ENCODE measurements at places on chromosomes 3 and 15. TPM values are rescaled to one million over a fixed set of nuclear protein-coding genes. Genes with fewer than 3 reads are reported as not detected.

GRCh38 chr15:41928637-41929620 is 35.1 kb upstream of the SPTBN5 start:
- ATAC-seq, result no peak

GRCh38 chr3:95474338-95474737 is 1340.1 kb upstream of the EPHA6 start:
- ATAC-seq, result no peak

DNA sequence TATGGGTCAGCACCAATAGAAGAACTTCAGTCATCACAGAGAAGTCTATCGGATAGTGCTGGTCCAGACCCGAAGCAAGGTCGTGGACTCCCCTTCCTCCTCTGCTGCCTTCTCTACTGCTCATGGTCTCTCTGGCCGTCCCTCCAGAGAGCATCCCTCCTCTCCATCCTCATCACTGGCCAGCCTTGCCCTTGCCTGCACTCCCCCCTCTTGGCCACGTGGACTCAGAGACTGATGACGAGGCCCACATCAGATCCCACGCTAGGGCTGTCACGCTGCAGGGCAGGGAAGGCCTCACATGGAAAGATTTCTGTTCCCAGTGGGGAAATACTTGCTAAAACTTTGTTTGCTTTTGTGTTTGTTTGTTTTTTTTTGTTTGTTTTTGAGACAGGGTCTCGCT is 35.3 kb downstream of the IGDCC3 start:
- no peak for ATAC-seq

DNA sequence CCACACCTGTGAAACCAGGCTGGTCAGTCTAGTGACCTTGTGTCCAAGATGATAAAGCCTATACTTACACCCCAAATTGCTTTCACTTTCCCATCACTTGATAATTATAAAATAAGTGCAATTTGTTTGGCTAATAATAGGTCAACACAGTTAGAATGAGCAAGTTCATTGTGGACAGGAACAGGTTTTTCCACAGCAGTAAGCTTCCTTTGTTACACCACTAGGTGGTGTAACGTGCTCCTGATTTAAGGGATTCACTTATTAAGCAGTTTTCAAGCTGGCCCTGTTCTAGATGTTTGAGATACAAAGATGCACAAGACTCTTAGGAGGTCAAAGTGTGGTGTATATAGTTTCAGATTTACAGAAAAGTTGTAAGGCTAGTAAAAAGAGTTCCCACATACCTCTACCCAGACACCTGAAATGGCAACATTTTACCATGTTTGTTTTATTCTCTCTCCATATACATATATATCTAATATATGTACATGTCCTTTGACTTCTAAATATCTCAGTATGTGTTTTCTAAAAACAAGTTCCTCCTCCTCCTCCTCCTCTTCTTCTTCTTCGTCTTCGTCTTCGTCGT is 6.8 kb upstream of the MFSD1 start:
- peak; percentile 90 for ATAC-seq

GOLGA8G gene
- not detected for total RNA-seq

DNA sequence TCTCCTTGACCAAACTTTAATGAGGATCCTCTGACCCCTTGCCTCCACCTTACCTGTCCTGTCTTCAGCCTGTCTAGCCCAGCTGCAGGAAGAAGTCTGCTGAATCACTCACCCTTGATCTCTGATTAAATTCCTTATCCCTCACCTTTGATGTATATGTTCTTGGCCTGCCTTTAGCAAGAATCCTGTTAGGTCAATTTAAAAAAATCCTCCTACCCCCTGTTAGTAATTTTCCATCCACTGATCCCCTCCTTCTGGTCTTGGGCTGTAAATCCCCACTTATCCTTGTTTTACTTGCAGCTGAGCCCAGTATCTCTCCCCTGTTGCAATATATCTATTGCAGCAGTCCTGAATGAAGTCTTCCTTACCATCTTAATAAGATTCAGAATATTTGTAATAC is 39.0 kb downstream of the MYH15 start:
- no peak for ATAC-seq

GRCh38 chr15:91916051-91916450 is 62.5 kb downstream of the SLCO3A1 start:
- no peak for ATAC-seq

GRCh38 chr15:49490966-49491365 is 67.9 kb downstream of the FGF7 start:
- no peak for ATAC-seq

MEGF11 gene
- not detected for total RNA-seq

GRCh38 chr3:188080091-188080490 is 73.9 kb upstream of the LPP start:
- no peak for ATAC-seq

DNA sequence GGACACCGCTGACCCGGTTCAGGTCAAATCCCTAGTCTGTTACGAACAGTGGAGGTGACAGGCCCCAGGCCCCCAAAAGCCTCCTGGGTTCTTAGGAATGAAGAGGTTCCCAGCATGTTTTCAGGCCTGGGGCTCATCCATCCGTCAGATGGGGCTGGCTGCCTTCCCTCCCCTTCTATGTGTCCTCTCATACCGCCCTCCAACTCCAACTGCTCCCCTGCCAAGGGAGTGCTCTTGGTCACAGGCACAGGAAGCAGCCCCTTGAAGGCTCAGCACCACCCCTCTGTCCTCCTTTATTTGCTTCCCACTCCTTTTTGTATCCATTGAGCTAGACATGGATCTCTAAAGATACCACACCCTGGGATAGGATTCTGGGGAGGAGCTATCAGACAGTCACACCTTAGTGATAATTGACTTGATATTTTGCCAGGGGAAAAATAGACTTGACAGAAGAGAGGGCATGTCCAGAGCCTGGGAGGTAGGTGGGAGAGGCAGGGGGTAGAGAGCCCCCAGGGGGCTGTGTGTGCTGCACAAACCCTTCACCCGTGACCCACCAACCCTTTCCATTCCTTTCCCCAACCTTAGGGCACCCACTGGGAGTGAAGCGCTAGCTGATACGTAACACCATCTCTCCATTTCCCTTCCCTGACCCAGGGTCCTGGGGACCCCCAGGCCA is 10.7 kb upstream of the CSPG4 start:
- peak; percentile 2 for ATAC-seq

DNA sequence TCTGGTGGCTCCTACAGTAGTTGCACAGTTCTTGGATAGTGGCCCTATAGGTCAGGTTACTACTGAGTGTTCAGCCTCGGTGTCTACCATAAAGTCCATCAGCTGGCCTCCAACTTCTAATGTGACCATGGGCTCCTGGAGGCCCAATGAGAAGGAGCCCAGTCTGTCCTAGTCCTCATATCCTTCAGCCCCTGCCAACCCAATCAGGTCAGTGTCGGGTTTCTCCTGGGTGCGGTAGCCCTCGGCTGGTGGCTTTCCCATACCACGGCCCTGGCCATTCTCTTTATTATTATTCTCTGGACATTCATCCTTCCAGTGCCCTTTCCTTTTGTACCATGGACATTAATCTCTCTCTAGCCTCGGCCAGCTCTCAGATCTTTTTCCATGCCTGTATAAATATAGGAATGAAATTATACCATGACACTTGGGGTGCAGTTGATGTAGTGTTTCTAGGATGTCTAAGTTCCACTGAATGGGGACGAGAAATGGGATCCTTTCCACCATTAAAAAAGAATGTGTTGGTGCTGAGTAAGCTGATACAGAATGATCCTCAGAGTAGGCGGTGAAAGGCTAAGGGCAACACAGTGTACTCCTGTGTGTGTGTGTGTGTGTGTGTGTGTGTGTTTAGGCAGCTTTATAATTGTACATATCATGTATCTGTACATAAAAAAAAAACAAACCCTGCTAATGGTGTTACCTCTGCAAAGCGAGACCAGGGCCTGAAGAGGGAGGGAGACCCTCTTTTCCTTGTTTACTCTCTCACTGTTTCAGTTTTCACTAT is 19.3 kb upstream of the NOX5 start:
- no peak for ATAC-seq

CCDC54 gene
- not detected for total RNA-seq

GRCh38 chr3:30139283-30139682 is 467.1 kb upstream of the TGFBR2 start:
- no peak for ATAC-seq

- no peak for ATAC-seq
Observed at GRCh38 chr15:74829991-74830390, 3.6 kb downstream of the CPLX3 start.

BCHE gene
- 0.28 TPM for total RNA-seq

MME gene
- 0.60 TPM for total RNA-seq

- peak; percentile 75 for ATAC-seq
Observed at GRCh38 chr15:64333986-64334929, 21.7 kb downstream of the CSNK1G1 start.

DNA sequence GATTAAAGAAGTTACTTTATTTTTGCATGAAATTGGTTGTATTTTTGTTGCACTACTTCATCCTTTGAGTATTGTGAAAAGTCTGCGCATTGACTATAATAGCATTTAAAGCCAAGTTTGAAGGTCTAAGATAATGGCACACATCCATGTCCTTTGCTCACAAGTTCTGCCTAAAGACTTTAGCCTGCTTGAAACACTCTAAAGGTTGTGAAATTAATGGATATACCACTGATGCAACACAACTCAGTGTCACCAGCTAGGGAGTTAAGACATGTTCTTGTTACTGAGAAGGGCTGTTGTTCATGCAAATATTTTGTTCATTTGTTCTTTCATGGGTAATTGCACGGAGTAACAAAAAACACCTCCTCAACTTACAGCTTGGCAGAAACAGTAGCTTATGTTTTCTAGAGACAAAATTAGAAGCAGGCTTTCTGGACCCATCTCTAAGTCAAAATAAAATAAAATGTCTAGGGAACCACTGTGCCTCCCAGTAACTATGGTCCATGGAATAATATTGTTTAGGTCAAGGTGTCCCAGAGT is 83.9 kb downstream of the PPARG start:
- no peak for ATAC-seq

- ATAC-seq, result peak; percentile 51
Observed at GRCh38 chr3:64552160-64552559, 135.6 kb downstream of the ADAMTS9 start.

- no peak for ATAC-seq
Observed at GRCh38 chr3:66662894-66663293, 162.1 kb upstream of the LRIG1 start.

C2CD4A gene
- total RNA-seq, result 0.44 TPM

DNA sequence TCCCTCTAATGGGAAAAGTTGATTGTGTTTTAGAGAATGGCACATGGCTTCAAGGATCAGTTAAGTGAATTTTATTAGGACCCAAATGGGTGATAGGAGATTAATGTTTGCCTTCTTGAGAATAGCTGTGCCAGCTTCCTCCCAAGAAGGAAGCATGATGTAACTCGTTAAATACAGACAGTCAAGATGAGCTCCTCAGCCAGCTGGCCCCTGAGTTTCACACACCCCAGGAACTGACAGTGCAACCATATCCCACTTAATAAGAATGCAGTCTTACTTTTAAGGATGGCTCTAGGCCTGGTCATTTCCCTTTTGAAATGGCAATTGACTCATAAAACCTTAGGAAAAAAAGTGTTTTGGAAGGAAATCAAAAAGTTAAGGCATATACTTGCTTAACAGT is 472.8 kb upstream of the KCNMB2 start:
- ATAC-seq, result no peak

NPAP1 gene
- total RNA-seq, result not detected

- no peak for ATAC-seq
Observed at GRCh38 chr3:123412811-123413604, 35.9 kb downstream of the ADCY5 start.

DNA sequence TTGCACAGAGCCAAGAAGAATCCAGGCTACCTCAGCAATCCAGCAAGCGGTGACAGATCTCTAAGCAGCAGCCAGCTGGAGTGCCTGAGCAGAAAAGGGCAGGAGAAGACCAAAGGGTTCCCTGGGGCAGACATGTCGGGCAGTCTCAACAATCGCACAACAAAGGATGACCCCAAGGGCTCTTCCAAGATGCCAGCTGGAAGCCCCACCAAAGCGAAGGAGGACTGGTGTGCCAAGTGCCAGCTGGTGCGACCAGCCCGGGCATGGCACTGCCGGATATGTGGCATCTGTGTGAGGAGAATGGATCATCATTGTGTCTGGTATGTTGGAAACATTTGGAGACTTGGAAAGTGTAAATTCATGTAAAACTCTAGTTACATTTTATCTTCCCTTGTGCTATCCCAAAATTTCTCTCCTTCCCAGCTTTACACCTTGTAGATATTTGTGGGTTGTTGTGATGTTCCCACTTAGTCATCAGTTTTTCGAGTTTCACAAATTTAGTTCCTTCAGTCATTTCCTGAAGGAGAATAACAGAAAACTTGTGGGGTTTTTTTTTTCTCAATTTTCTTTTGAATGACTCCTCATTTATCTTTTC is 6.4 kb downstream of the ZDHHC23 start:
- ATAC-seq, result no peak

DNA sequence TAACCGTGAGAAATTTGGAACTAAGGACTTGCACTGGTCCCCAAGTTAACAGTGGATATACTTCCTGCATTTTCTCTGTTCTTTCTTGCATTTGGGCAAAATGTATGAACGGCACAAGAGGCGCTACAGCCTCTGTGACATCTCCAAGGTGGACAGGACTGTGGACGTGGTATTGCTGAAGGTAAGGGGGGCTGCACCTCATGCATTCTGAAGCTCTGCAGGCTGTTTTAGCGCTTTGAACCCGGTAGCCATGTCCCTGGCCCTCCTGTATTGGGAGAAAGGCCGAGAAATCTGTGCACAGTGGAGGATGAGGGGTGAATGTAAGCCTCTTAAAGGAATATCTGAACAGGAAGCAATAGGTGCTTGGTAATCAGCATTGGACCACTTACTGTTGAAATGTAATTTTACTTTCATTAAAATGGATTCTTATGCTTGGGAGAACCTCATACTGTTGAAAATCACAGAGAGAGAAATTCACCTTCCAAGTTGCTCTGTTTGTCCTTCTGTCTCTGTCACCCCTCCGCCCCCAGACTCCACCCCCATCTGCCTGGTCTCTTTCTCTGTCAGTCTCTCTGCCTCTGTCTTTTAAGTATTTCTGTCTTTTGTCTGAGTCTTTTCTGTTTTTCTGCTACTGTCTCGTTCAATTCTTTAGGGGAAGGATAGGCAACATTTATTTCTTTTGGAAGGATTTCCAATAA is 174.6 kb downstream of the KLHL25 start:
- no peak for ATAC-seq

GRCh38 chr3:163056874-163057497 is 1560.4 kb downstream of the OTOL1 start:
- no peak for ATAC-seq

ANKUB1 gene
- total RNA-seq, result not detected

GRCh38 chr15:36753173-36753572 is 173.7 kb downstream of the CDIN1 start:
- no peak for ATAC-seq

GRCh38 chr3:97575742-97576141 is 188.8 kb upstream of the ARL6 start:
- ATAC-seq, result no peak

POLR2H gene
- 46.0 TPM for total RNA-seq
